ENCODE measurements at places on chromosomes 11 and 22.

GRCh38 chr11:97974798-97975498 lies 1045.8 kb upstream of the CNTN5 start:
- no peak for DNase-seq

DNA sequence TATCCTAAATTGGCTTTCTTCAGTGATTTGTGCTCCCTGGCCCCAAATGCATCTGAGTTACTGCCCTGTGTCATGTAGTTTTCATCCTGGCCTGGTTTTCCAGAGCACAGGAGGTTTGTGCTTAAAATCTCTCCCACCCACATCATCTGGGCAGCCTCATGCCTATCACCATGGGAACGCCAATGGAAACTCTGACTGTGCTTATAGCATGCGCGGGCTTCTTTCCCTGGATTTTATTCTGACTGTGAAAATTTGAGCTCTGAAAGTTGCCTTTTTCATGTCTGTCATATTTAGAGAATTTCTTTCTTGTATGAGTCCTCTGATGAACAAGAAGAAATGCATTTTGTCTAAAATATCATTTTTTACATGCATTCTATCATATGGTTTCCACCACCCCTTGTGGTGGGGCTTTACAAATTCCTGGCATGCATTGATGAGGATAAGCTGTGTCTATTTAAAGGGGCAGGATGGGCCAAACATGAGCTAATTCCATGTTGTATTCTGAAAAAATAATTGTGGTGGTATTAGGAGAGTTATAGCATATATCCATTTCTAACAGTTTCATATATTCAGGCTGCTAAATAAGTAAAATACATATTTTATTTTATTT lies 55.1 kb downstream of the IRAG1 start:
- DNase-seq = no peak

- DNase-seq = no peak
Measured at GRCh38 chr11:35363246-35363801, 56.0 kb downstream of the SLC1A2 start.

DNA sequence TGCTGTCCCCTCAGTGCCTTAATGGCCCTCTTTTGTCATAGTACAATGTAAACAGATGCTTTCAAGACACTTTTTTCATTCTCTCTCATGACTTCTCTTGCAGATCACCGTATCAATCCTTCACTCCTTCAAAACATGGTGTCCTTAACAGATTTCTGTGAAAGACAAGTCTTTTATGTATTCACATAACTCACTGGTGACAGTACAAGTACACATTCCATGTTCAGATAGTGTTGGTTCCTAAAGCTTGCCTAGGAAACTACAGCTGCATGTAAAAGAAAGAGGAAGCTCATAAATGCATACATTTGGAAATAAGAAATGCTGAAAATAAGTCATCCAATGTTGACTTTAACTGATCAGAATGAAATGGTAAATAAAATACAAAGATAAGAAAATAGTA lies 5.0 kb upstream of the OR52E6 start:
- no peak for DNase-seq

GRCh38 chr11:67178421-67178820 lies 59.4 kb downstream of the KDM2A start:
- DNase-seq = no peak

GRCh38 chr22:48441553-48441850 lies 1386.2 kb downstream of the BRD1 start:
- no peak for DNase-seq

All from stimulated activated CD8-positive, alpha-beta memory T cell treated with anti-CD3 and anti-CD28 coated beads, Interleukin-4, amount 100 ng/mL, for 4 hours (primary cell).